ENCODE measurements at places on chromosomes 7 and 10.

DNA sequence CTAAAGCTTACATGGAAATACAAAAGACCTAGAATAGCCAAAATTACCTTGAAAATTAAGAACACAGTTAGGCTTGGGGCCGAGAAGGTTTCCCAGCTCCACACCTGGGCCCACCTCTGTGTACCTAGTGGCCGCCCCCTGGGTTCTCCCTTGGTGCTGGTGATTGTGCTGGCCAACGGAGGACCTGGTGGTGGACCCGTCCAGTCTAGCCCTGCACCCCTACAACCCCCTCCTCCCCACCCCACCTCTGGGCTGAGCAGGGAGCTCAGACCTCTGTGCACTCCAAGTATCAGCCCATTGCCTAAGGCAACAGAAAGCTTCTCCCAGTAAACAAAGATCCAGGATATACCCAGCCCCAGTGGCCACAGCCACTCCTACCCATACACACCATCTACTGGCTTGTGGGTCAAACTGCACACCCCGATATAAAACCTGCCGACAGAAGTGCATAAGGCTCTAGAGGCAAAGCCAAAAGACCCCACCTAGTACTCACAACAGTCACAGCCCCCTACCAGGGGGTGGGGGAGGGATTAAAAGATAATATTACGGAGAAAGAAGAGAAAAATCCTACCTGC is 105.0 kb upstream of the DIP2C start:
- no peak for DNase-seq

GRCh38 chr10:78896159-78896928 is 172.4 kb upstream of the ZMIZ1 start:
- DNase-seq, result no peak

DNA sequence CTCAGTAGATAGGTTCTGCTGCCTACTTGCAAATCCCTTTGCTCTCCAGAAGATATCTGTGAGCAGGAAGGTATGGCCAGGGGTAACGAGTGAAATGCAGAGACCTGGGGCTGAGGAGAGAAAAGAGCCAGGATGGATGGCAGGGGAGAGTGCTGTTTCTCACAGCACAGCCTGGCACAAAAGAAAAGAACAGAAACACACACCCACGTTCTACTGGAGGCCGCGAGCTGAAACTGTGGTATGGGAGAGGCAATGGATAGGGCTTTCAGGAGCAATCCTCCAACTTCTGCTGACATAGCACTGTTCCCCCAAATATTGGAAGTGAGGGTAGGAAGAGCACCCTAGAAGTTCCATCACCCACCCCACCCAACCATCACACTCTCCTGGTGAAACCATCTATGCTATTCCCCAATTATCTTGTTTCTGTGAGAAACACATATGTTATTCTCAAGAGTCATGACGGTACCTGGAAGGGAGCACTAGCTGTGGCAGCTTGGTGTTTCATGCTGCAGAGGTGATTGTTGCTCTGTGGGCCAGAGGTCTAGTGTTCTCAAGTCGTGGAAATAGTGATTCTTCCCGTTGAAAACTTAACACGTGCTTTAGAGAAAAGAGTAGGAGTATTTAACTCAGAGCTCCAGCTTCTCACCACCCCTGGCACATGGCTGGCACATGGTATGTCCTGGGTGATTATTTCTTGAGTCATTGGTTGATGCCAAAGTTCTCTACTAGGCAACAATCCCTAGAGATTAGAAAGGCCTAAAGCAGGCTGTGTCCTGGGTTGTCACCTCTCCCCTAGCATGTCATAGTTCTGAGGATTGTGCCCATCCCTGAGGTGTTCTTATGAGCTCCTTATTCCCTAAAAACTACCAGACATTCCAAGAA is 198.3 kb downstream of the PLXNA4 start:
- no peak for DNase-seq

- no peak for DNase-seq
Observed at GRCh38 chr7:12323415-12323814, 80.2 kb downstream of the VWDE start.

Measured in caudate nucleus (tissue), 63 donors.